ENCODE measurements at places on chromosomes 13 and 19.

GRCh38 chr13:111318386-111318785 is 2.1 kb upstream of the TEX29 start:
- no peak for DNase-seq

GRCh38 chr19:10114651-10115391 is 3.3 kb downstream of the P2RY11 start:
- peak; percentile 23 for DNase-seq

DNA sequence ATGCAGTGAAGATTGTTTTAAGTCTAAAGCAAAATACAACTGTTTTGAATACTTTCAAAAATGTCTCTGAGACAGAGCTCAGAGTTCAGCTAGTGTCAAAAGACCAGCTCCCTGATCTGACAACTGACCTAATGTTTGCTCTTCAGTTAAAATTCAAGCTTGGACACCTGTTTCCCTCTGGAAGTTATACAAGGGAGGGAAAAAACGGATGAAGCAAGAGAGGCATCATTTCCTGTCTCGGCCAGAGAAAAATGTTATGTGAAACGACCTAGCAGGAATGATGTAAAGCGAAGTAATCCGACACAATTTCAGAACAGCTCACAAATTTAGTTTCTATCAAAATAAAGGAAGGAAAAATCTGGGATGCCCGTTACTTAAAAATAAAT is 59.4 kb downstream of the ZAR1L start:
- no peak for DNase-seq

DNA sequence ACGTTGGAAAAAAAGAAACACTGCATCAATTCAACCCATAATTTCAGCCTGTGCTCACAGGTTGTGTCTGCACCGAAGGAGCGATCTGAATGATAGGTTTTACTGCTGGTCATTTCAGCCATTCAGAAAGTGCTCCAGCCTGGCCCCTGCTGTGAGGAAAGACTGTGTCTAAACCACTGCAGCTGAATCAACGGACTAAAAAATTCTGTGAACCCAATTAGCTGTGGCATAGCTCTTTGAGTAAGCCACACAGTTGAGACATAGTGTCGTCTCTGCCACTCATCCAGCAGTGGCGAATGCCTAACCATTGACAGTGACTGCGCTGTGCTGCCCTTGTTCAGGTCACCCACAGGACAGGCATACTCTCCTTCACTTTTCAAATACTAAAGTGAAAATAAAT is 179.8 kb downstream of the COG6 start:
- DNase-seq, result no peak

- DNase-seq, result no peak
Observed at GRCh38 chr19:8608941-8609278, 1.6 kb downstream of the ADAMTS10 start.

Measured in RPMI8226 (cell line).